ENCODE measurements at places on chromosomes 2 and 18.

DNA sequence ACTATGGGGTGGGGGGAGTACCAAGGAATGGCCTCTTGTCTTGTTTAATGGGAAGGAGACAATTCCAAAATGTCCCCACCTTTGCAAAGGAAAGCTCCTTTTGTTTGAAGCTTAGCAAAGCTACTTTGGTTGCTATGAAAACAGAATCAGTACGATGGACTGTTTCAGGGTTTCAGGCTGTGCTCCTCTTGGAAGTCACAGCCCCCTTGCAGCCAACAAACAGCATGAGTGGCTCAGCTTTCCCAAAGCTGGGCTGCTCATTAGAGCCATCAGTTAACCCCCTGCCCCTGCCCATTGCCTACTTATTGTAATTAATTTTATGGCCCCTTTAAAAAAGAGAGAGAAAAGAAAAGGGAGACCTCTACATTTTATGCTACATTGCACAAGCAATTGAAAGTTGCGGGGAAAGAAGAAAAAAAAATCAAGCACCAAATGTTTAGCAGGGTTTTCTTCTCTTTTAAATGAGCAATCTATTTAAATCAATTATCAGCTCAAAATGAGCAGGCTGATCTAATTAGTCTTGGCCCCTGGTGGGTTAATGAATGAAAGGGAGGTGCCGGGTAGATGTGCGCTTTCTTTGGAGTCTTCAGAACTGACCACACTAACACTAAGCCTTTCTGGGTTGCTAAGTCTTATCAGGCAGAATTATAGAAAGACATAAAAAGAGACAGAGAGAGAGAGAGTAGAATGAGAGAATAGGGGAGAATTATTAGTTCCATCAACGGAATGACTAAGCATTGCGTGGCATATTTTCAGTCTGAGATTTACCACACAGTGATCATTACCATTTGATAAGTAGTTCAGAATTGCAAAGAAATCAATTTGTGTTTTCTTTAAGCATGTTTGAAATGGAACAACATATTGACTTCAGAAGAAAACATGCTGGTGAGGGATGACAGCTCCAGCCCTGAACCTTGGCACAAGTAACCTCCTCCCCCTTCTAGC lies 284.9 kb downstream of the INSIG2 start:
- no peak for DNase-seq

DNA sequence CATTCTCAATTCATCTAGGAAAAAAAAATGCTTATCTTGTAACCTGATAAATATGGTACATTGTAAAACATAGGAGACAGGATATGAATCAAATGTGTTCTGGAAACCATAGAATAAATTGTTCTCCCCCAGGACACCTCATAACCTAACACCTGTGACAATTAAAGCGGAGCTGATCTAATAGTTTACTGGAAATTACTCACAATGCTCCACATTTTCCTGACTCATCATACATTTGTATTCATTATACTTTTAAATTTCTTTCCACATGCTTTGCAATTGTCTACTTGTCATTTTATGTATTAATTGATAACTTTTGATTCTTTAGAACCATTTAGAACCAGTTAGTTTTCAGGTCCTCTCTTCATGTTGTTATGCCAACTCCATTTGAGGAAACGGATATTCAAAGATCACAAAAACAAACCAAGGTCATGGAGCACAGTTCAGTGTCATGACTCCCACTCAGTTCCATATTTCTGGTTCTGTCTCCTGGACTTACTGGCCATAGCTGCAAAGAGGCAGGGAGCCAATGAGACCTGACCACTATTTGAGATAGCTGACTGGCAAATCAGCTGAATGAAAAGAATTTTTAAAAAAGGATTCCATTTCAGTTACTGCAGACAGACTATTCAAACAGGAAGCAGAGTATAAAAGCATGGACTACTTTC lies 128.5 kb downstream of the CALCRL start:
- no peak for DNase-seq

GRCh38 chr2:239548965-239549595 lies 148.3 kb upstream of the HDAC4 start:
- DNase-seq = no peak

- DNase-seq = no peak
These were observed 83.2 kb downstream of the ASB1 start for GRCh38 chr2:238509903-238510302.

DNA sequence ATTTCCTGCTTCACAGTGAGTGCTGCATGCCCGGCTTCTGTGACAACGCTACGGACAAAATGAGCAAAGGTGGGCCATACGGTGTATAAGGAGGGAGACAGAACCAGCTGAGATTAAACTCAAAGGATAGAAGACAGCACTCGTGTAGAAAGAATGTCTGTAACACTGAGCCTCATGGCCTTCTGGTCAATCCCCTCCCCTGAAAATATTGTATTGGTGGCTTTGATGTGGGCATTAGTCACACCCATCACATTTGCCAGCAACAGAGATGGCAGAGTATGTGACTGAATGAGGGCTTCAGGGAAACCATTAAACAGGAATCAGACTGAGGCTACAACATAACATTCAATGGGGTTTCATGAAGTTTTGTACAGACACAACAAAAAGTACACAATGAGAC lies 287.8 kb upstream of the CCDC68 start:
- no peak for DNase-seq
